ENCODE measurements at places on chromosomes 7 and 10.
A peak's percentile ranks its signal among the peaks of the same experiment; 100 is the strongest.

DNA sequence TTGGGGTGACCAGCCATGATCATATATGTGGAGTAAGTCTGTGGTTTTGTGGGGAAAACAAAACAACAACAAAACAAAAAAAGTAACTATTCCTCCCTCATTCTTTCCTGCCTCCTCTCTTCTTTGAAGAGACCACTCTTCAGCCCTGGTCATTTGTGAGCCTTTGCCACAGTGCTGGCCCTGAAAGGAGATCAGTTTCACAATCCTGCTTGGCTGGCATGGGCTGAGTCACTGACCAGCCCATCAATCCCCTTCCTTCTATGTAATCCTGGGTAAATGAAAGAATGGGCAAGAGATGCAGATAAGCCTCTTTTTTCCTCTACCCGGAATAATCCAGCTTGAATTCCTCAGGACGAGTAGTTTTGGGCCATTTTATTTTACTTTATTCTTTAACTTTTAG, 13.6 kb downstream of the CSTF2T start:
- no peak for DNase-seq

GRCh38 chr10:131923038-131923756, 22.4 kb downstream of the PPP2R2D start:
- no peak for DNase-seq

- DNase-seq: no peak
These were observed 23.4 kb upstream of the HDAC9 start for GRCh38 chr7:18472161-18472483.

DNA sequence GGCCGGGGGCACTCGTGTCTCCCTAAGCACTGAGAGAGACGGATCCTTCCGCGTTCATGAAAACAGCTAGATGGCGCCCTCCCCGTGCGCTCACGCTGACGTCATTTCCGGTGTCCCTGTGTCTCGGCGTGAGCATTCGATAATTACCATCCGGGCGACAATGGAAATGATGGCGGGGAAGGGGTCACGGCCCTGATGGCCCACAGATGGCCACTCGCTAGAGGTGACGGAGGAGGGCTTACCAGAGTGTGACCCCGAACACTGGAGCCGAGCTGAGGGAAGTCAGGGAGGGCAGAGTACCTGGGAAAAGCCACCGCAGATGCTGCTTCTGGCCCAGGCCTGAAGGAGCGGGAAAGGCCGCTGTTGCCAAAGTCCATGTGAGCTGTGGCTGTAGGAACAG, 222.9 kb downstream of the TCERG1L start:
- no peak for DNase-seq

GRCh38 chr7:100852048-100852872, at the start of gene SLC12A9:
Gene SLC12A9 (plus strand): TSS chr7:100852713. CDS start chr7:100854198, 1,485 bp downstream.
- DNase-seq: peak; percentile 77

GRCh38 chr10:26378861-26379294, 59.3 kb upstream of the APBB1IP start:
- DNase-seq: no peak

DNA sequence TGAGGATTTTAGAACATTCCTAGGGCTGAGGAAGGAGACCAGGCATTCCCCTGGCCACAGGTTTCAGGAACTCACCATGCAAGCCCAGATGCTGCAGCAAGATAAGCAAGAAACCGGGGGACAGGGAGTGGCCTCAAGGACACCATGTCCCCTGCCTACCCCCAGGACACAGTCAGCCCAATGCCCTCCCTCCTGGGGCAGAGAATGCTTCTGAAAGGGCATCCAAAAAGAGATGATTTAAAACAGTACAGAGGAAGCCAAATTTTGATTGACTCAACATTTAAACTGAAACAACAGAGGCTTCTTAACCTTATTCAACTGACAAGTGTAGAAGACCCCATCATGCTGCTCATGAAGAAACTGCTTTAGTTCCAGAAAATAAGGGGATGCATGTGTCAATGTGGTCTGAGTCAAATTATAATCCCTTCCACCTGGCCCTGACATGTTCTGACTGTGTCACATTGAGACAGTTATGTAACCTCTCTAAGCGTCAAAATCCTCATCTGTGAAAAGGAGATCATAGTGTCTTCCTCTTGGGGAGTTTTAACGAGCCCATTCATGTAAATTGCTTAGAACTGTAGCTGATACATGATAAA, 60.0 kb downstream of the ICA1 start:
- no peak for DNase-seq

GRCh38 chr7:29924684-29925083, 64.9 kb downstream of the SCRN1 start:
- no peak for DNase-seq

DNA sequence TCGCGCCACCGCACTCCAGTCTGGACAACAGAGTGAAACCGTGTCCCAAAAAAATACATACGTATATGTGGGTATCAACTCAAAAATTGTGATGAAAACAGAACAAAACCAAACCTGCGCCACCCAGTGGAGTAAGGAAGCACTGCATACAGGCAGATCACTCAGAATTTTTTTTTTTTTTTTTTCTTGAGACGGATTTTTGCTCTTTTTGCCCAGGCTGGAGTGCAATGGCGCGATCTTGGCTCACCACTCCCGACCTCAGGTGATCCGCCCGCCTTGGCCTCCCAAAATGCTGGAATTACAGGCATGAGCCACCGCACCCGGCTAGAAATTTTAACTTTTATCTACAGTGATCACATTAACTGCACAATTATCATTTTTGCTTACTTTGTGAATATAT, 9.1 kb upstream of the TMEM236 start:
- peak; percentile 65 for DNase-seq

DNA sequence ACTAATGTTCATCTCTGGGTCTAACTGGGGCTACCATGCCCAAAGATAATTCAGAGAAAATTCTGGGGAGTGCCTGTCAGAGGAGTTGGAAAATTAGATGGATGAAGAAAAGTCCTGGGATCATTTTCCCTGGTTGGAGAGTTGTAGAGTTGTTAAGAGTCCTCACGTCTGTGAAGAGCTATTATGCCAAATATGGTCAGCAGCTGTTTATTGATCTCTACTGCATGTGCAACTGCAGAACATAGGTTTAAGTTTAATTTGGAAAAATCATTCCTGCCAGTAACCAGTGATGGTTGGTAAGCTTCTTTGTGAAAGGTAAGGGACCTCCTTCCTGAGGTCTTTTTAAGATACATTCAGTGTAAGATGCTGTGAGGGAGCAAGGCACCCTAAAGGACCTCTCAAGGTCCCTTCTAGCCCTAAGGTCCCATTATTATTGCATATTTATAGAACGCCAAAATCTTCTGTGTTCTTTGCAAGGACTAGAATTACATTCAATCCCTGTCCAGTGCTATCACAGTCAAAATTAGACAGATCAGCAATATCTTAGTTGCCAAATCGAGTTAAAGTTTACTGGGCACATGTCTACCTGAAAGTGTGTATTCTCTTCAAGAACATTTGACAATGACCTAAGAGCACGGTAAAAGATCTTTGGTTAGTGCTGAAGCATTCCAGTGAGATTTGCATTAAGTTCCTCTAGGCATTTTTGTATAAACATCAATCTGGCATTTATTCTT, 62.7 kb downstream of the VTI1A start:
- no peak for DNase-seq

DNA sequence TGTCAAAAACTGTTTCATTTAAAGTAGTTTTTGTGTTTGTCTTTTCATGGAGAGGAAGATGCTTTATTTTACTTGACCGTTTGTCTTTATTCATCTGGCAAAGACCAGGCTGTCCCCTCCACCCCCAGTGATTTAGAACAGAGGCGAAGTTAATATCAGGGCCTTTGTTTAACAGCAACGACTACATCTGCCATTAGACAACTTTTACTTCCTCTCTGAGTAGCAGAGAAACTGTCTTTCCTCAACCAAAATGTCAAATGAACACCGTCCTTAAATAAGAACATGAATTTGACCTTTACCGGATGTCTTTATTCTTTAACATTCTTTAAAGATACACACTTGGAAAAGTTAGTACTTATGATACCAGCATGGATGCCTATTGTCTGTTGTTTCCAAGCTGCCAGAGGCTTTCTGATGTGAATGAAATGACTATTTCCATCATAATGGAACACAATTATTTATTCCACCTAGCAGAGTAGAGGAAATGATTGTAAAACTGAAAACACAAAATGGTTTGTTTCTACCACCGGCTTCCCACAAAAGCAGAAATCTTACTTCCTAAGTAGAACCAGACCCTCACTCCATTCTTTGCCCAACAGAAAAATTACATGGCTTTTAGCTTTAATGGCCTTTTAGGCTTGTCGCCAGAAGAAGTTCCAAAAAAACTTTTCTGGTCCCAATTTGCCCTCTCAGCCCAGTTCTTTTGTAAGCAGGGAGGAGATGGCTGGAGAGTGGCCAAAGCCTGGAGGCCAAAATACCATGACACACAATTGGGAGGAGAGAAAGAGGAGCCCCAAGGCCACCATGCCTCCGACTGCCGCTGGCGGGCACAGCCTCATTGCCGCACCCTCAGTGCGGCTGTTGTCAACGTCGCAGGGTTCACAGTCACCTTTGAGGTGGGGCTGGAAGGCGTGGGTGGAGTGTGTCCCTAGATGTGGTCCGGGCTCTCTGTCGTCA, 168.5 kb downstream of the TEX36 start:
- DNase-seq: no peak
